A172 (cell line): ENCODE measurements at places on chromosomes 13 and 19. TPM values are rescaled to one million over a fixed set of nuclear protein-coding genes. Genes with fewer than 3 reads are reported as not detected.

- DNase-seq, result no peak
Observed at GRCh38 chr19:14097532-14098151, 7.1 kb upstream of the SAMD1 start.

- no peak for DNase-seq
Observed at GRCh38 chr19:6686628-6686975, 16.6 kb upstream of the TNFSF14 start.

GRCh38 chr13:63455938-63456337 lies 2040.3 kb upstream of the PCDH20 start:
- peak; percentile 1 for DNase-seq

DNA sequence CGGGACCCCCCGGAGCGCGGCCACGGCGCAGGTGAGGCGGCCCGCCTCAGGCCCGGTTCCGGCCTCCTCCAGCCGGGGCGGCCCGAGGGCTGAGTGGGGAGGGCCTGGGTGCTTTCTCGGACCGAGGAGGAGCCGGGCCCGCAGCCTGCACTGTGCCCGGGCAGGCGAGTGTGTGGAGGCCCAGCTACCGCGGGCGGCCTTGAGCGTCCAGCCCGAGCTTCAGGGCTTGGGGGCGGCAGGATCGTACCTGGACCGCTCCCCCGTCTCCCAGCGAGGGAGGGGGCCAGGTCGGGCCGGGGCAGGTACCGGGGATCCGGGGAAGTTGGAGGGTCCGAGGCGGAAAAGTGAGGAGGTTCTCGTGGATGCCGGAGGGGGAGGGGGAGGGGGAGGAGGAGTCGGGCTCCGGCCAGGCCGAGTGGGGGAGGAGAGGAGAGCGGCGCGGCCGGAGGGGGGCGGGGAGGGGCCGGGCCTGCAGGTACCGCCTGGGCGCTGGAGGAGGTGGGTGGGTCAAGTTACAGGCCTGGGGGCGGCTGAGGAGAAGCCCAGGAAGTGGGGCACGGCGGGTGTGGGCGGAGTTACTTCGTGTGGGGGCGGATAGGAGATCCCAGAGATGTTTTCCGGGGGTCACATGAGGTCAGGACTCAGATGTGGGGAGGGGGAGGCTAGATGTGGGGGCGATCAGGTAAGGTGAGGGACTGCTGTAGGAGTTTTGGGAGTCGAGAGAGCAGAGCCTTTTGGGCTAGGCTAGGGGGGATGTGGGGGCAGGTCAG lies 545 bp downstream of the NACC1 start:
- peak; percentile 30 for DNase-seq

Gene RGL3
- 4.8 and 11.1 TPM in 2 replicates for total RNA-seq

GRCh38 chr19:39297931-39298634 lies 1.9 kb downstream of the IFNL1 start:
- DNase-seq, result no peak

DNA sequence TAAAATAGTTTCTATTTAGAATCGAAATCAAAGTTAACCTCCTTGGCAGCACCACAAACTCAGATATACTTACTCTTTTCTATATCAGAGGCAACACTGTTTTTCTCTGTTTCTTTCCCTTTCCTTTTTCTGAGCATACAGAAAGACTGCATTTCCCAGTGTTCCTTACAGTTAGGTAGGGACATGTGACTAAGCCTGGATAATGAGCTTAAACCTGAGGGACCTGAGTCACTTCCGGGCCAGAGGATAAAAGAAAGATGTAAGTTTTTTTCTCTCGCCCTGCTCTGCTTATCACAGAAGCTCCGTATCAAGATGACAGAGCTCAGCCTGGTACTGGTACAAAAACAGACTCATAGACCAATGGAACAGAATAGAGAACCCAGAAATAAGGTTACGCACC lies 531.9 kb downstream of the KLF12 start:
- peak; percentile 75 for DNase-seq

GRCh38 chr13:56752636-56753035 lies 388.1 kb upstream of the PRR20A start:
- no peak for DNase-seq

DNA sequence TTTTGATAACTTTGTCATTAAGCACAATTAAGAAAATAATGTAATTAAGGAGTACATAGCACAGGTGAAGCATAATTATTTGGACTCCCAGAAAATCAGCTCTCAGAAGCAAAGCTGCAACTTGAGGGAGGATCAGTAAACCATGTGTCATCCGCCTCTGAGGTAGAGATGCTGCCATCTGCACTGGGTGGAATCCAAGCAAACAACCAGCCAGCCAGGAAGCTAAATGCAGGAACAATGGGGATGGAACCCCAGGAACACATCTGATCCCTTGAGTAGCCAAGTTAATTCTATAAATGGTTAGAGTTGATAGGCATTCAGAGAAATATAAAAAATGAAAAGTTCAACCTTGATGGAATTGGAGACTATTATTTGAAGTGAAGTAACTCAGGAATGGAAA lies 520.2 kb downstream of the RFC3 start:
- no peak for DNase-seq

Gene ZNF780B
- 5.6 and 7.8 TPM in 2 replicates for total RNA-seq

- no peak for DNase-seq
Observed at GRCh38 chr19:15986701-15987100, 37.9 kb downstream of the OR10H4 start.

DNA sequence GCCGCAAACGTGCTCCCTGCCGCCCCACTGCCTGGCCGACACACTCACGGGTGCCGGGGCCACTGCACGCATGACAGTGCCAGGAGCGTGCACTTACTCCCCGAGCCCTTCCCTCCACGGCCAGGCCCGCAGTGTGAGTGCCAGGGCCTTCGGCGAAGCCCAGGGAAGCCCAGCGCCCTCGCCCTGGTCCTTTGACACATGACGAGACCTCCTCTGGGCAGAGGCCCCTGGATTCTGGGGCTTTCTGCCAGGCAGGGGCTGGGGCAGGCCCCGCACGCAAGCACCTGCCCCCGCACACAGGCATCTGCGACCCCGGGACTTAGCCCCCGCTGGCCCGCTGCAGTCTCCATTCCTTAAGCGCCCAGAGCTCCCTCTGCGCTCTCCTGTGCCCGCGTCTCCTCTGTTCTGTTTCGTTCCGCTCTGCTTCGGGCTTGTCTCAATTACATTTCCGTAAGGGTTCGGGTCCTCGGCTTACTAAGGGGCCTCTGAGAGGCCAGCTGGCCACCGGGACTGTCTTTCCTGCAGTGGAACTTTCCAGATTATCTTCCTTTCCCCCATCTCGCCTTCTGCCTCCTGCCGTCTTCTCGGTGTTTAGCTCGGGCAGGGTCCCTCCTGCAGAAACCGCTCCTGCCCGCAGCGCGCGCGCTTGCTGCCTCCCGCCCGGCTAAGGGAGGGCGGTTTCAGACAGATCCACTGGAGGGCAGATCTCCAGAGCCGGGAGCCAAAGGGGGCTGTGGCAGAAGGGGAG lies 98.8 kb downstream of the ING1 start:
- DNase-seq, result no peak

Gene FXYD3
- total RNA-seq, result 4.8 TPM in 1 of 2 replicates, not detected in the other

- no peak for DNase-seq
Observed at GRCh38 chr13:51887468-51887867, 25.7 kb downstream of the CCDC70 start.

GRCh38 chr13:34258646-34259386 lies 440.9 kb downstream of the RFC3 start:
- no peak for DNase-seq

Gene CRLF1
- 29.3 and 55.9 TPM in 2 replicates for total RNA-seq

DNA sequence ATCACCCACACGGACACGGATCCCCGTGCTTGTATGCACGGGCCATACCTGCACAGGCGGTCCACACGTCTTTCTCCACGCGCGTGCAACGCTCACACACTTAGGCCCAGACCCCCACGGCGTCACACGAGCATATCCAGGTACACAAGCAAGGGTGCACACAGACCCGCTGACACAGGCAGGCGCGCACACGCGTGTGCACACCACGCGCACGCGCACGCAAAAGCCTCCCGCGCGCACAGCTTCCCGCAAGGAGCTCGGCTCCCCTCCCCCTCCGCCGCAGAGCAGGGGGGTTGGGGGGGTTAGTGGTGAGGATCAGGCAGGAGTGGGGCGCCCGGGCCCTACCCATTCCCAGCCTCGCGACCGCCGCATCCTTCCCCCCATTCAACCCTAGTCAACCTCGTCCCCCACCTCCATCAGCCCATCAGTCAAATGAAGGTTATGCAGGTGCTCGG lies 407 bp downstream of the RAB3A start:
- DNase-seq, result no peak

Gene ATP7B
- total RNA-seq, result 2.0 and 2.3 TPM in 2 replicates

- DNase-seq, result no peak
Observed at GRCh38 chr13:26469602-26470001, 87.9 kb upstream of the WASF3 start.

DNA sequence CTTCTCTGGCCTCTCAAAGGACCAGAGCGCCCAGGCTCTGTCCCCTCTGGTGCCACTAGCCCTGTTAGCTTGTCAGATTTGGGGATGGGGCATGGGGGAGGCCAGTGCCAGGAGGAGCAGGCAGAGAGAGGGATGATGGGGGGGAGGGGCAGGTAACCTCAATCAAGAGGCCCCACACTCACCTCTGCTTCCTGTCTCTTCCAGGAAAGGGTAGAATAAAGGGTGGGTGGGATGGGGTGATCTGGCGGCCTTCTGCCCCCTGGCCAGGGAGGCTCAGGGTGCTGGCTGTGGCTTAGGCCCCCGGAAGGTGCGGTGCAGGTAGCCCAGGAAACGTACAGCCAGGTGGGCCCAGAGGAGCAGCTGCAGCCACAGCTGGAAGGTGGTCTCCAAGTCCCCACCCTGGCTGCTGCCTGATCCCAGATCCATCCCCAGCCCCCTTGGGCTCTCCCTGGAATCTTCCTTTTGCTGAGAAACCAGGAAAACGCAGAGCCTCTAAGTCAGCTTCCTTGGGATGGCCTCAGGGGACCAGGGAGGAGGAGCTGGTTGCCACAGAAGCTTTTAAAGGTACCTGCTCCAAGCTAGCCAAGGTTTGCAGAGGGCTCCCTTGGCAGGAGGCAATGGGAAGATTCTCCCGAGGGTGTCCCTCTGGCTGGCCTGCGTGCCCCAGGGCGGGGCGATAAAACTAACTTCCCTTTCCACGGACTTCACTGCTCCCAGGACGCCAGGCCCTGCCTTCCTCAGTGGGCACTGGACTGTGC lies 5.3 kb downstream of the PRKACA start:
- no peak for DNase-seq

- no peak for DNase-seq
Observed at GRCh38 chr19:7959211-7959610, 15.7 kb upstream of the TIMM44 start.

- no peak for DNase-seq
Observed at GRCh38 chr19:10797541-10798256, 38.3 kb downstream of the TMED1 start.

DNA sequence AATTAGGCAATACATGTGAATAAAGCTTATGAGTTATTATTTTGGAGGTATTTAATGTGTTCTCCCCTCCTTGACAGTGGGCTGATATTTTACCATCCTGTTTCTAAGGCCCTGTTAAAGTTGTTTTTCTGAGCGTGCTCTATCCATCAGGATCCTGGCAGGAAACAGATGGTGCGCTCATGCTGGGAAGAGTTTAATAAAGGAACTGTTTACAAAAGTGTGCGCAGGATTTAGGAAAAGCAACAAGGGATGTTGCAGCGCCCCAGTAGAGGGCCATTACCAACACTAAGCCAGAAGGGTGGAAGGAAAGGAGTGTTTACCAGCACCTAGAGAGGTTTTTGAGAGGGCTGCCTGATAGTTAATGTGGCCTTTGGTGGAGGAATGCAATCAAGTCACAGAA lies 374.5 kb downstream of the KCNRG start:
- no peak for DNase-seq

DNA sequence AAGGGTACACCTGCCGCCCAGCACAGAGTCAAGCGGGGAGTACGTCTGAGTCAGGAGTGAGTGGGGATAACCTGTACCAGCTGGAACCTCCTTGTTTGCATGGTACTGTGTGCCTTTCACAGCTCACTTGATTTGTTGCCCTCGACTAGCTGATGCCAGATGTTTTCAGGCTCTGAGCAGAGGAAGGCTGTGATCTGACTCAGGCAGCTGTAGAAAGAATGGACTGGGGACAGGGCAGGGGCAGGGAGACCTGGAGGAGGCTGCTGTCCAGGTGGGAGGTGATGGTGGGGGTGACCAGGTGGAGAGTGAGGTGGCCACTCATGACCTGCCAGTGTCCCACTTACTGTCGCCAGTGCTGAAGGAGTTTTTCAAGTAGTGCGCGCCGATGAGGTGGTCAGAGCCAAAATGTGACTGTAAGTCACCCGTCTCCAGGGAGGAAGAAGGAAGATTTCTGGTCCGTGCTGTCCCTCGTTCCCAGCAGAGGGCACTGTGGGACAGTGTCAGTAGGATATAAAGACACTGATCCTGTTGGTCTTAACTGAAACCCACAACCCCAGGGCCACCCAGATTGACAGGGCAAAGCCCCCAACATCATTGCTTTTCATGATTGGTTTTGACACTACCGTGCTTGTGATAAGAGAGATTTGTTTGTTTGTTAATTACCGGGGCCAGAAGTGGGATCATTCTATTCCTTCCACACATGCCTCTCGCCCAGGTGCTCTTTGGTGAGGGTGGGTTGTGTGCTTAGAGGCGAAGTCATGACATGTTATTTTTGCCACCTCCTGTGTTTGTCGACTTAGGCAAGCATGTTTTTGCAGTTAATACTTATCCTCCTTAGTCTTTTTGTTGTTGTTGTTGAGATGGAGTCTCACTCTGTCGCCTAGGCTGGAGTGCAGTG lies 128.4 kb downstream of the DPF1 start:
- peak; percentile 70 for DNase-seq

GRCh38 chr19:37078717-37079032 lies 442 bp downstream of the ZNF420 start:
- no peak for DNase-seq

GRCh38 chr13:108227651-108228272 lies 9.6 kb downstream of the ABHD13 start:
- peak; percentile 36 for DNase-seq
